ENCODE measurements at places on chromosomes 11 and 22. TPM values are rescaled to one million over a fixed set of nuclear protein-coding genes. Genes with fewer than 3 reads are reported as not detected.
A peak's percentile ranks its signal among the peaks of the same experiment; 100 is the strongest.

Gene RAG2
- total RNA-seq: not detected

Gene GLB1L2
- 5.1 TPM for total RNA-seq

Gene RAG1
- 1.3 TPM for total RNA-seq

Gene PRDM11
- total RNA-seq: 15.1 TPM

Gene INS
- not detected for total RNA-seq

Gene A4GALT
- 19.4 TPM for total RNA-seq

Gene MYEOV
- 1.2 TPM for total RNA-seq

Gene MS4A5
- not detected for total RNA-seq

Gene FRMD8
- 22.6 TPM for total RNA-seq

Gene RBFOX2
- 50.1 TPM for total RNA-seq

Gene JHY
- total RNA-seq: 10.4 TPM

Gene TRIM49
- total RNA-seq: not detected

GRCh38 chr22:49240016-49240380, 587.7 kb downstream of the BRD1 start:
- H3K36me3 ChIP-seq: no peaks in the 10 kb centered on the region
- peaks cover 5% of the 10 kb centered on the region for H3K27me3 ChIP-seq
- H3K4me1 ChIP-seq: no peaks in the 10 kb centered on the region
- DNase-seq: no peak
- no peak overlapping the region for H3K27ac ChIP-seq

DNA sequence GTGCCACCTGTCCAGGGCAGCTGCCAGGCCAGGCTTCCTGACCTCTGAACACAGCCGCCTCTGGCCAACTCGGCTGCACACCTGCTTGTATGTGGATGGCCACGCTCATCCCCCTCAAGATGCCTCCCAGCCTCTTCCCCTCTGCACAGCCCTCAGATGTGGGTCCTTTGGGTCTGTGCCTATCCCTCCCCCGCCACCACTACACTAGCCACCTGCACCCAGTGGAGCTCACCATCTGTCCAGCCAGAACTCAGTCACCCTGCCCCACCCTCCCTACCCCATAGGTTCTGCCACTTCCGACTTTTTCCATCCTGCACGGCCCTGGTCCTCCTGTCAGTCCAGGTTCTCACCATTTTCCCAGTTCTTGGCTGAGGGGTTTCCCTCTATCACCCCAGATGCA, 44.6 kb downstream of the PHF21B start:
- H3K27me3 ChIP-seq: peaks cover 26% of the 10 kb centered on the region
- H3K4me1 ChIP-seq: no peaks in the 10 kb centered on the region
- H3K36me3 ChIP-seq: no peaks in the 10 kb centered on the region
- H3K4me3 ChIP-seq: no peak overlapping the region

GRCh38 chr11:92829121-92829520, 140.3 kb upstream of the MTNR1B start:
- peaks cover 9% of the 10 kb centered on the region for H3K4me1 ChIP-seq
- H3K27me3 ChIP-seq: no peaks in the 10 kb centered on the region
- no peak overlapping the region for H3K27ac ChIP-seq
- no peaks in the 10 kb centered on the region for H3K36me3 ChIP-seq
- no peak for DNase-seq
- no peak overlapping the region for H3K4me3 ChIP-seq

DNA sequence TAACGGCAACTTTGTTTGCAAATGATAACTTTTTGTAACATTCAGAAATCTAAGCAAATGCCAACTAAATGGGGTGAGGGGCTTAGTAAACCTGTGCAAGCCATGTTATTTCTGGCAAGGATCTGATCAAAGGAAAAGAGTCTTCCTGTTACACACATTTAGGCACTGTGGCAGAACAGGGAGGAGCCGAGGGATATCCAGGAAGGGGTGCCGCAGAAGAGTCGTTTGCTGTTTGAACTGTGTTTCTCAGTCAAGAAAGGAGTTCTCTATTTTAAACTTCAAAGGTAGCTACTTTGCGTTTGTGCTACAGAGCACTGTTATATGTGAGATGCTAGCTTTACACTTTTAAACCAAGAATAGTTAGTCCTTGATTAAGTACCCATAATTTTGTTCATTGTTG, 175.5 kb downstream of the ETS1 start:
- H3K27me3 ChIP-seq: no peaks in the 10 kb centered on the region
- H3K27ac ChIP-seq: no peak overlapping the region
- peaks cover 16% of the 10 kb centered on the region for H3K4me1 ChIP-seq
- no peak for DNase-seq

GRCh38 chr22:44574640-44575380, 76.8 kb upstream of the RTL6 start:
- no peak for DNase-seq
- H3K27ac ChIP-seq: no peak overlapping the region
- no peaks in the 10 kb centered on the region for H3K36me3 ChIP-seq
- peaks cover 21% of the 10 kb centered on the region for H3K27me3 ChIP-seq
- H3K4me1 ChIP-seq: no peaks in the 10 kb centered on the region

- peak overlapping the region; percentile 25 for H3K27ac ChIP-seq
- peaks cover 18% of the 10 kb centered on the region for H3K4me1 ChIP-seq
- no peaks in the 10 kb centered on the region for H3K36me3 ChIP-seq
- H3K4me3 ChIP-seq: no peak overlapping the region
- H3K27me3 ChIP-seq: no peaks in the 10 kb centered on the region
Measured at GRCh38 chr11:35099278-35100012, 39.5 kb upstream of the CD44 start.

GRCh38 chr11:10599388-10600175, 31.1 kb upstream of the LYVE1 start:
- no peak for DNase-seq
- H3K27ac ChIP-seq: no peak overlapping the region
- H3K36me3 ChIP-seq: no peaks in the 10 kb centered on the region
- H3K4me1 ChIP-seq: peaks cover 37% of the 10 kb centered on the region
- H3K4me3 ChIP-seq: no peak overlapping the region

DNA sequence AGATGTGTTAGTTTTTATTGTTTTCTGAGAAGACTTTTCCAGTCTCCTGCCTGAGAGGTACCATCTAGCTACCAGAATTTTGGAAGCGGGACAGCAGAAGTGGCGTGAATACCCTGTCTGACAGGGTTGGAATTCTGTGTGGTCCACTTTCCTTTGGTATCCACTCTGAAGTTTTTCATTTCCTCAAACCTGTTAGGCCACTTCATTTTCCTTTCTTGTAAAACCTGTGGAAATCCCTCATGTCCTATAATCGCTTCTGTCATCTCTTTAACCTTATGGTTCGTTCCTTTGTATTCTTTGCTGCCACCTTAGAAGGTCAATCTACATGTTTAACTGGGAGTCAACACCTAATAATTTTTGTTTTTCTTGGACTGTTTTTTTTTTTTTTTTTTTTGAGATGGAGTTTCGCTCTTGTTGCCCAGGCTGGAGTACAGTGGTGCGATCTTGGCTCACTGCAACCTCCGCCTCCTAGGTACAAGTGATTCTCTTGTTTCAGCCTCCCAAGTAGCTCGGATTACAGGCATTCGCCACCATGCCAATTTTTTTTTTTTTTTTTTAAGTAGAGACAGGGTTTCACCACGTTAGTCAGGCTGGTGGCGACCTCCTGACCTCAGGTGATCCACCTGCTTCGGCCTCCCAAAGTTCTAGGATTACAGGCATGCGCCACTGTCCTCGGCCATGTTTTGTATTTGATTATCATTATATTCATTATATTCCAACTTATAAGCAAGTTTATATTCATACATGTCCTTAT, 7.1 kb downstream of the SFI1 start:
- no peak overlapping the region for H3K4me3 ChIP-seq
- H3K27ac ChIP-seq: no peak overlapping the region

DNA sequence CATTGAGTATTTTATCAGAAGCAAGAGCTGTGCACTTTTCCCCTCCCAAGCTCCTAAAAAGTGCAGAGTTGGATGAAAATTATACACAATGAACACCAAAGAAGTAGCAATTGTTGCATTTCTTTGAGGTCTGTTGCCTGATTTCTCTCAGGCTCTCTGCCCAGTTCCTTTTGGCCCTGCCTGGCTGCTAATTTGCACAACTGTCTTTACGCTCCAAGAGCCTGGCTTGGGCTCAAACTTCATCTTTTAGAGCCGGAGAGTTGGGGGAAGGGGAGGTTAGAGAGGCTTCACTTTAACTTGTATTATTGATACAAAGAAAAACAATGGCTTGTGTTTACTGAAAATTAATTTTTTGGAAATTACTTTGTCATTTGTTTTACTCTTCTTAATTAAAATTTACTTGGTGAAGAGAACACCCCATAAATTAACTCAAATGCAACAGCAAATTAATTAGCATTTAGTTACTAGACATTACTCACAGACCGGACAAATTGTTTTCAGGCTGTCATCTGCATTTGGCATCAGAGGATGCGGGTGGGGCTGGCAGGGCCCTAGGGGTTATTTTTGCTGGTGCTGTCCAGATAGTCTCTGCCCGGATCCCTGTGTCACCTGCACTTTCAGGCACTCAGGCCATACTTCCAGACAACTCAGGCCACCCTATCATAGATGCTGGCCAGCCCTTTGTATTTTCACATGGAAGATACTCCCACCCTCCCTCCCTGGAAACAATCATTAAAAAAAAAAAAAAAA, 407.3 kb downstream of the NXPE2 start:
- no peak overlapping the region for H3K27ac ChIP-seq
- H3K4me3 ChIP-seq: no peak overlapping the region
- no peaks in the 10 kb centered on the region for H3K4me1 ChIP-seq
- no peak for DNase-seq

GRCh38 chr11:40030867-40031266, 1428.6 kb downstream of the LRRC4C start:
- H3K4me3 ChIP-seq: no peak overlapping the region
- no peak overlapping the region for H3K27ac ChIP-seq
- H3K27me3 ChIP-seq: no peaks in the 10 kb centered on the region
- no peak for DNase-seq
- no peaks in the 10 kb centered on the region for H3K36me3 ChIP-seq
- H3K4me1 ChIP-seq: no peaks in the 10 kb centered on the region

GRCh38 chr11:21514316-21514715, 678.6 kb upstream of the ANO5 start:
- H3K27ac ChIP-seq: no peak overlapping the region
- H3K27me3 ChIP-seq: no peaks in the 10 kb centered on the region
- no peaks in the 10 kb centered on the region for H3K4me1 ChIP-seq

DNA sequence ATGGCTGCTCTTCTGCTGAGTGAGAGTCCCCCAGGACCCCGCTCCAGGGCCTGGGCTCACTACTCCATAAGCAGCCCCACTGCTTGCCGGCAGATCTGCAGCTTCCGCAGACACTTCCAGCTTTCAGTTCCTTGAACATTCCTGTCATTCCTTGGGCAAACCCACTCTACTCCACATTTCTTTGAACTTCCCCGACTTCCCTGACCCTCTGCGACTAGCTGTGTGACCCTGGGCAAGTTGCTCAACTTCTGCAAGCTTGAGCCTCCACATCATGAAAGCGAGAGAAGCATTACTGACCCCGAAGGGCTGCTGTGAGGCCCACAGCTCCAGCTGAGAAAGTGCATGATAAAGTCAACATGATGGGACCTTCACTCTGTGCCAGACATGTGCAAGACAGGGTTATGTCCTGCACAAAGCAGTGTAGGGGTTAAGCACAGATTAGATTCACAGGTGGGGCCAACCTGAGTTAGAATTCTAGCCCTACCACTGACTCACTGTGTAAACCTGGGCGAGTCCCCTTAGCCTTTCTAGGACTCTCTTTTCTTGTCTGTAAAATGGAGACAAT, 51.8 kb downstream of the THAP12 start:
- DNase-seq: peak; percentile 46
- no peaks in the 10 kb centered on the region for H3K27me3 ChIP-seq
- no peaks in the 10 kb centered on the region for H3K36me3 ChIP-seq
- H3K4me3 ChIP-seq: no peak overlapping the region
- H3K27ac ChIP-seq: no peak overlapping the region
- H3K4me1 ChIP-seq: peaks cover 23% of the 10 kb centered on the region

DNA sequence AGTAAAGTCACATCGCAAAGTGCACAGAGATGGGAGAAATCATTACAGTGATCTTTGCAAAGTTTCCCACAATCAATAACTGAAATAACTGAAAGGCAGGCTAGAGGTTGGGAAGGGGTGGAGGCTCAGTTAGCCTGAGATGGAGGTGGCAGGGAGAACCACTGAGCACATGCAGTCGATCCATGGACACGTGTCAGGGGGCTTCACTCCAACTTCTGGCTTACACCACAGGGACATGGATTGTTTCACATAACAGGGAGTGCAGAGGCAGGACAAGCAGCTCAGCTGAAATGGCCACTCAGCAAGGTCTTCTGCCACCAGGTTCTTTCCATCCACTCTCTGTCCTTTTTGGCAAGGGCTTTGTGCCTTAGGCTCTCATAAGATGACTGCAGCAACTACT, 35.1 kb upstream of the MICAL2 start:
- H3K36me3 ChIP-seq: no peaks in the 10 kb centered on the region
- DNase-seq: no peak
- H3K4me3 ChIP-seq: no peak overlapping the region
- H3K27me3 ChIP-seq: no peaks in the 10 kb centered on the region

DNA sequence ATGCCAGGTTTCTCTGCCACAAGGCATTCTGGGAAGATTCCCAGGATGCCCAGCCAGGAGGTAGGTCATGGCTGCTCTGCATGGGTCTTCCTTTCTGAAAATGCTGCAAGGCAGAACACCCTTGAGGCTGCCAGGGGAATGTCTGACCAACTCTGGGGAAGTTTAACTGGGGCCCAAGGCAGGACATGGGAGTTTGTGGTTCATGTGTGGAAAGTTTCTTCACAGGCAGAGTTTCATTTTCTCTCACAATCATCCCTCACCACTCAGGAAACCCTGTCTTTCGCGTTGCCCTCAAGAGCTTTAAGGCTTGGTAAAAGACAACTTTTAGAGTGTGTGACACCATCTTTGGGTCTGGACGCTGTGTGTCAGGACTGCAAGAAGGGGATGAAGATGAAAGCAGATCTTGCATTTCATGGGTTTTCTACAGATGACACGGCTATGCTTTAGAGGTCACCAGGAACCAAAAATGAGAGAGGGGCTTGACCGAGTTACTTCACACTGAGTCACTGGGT, 133.5 kb downstream of the CD44 start:
- DNase-seq: no peak
- no peak overlapping the region for H3K27ac ChIP-seq
- peaks cover 9% of the 10 kb centered on the region for H3K4me1 ChIP-seq
- H3K36me3 ChIP-seq: no peaks in the 10 kb centered on the region
- no peak overlapping the region for H3K4me3 ChIP-seq

- no peaks in the 10 kb centered on the region for H3K4me1 ChIP-seq
- H3K36me3 ChIP-seq: no peaks in the 10 kb centered on the region
Measured at GRCh38 chr11:1198561-1199240, 24.2 kb upstream of the MUC5B start.

- no peak for DNase-seq
- no peak overlapping the region for H3K4me3 ChIP-seq
- no peaks in the 10 kb centered on the region for H3K27me3 ChIP-seq
- no peaks in the 10 kb centered on the region for H3K4me1 ChIP-seq
Measured at GRCh38 chr11:70557742-70558485, 159.6 kb downstream of the CTTN start.

GRCh38 chr22:48782326-48782725, 1045.3 kb downstream of the BRD1 start:
- no peak for DNase-seq
- H3K4me3 ChIP-seq: no peak overlapping the region
- peaks cover 8% of the 10 kb centered on the region for H3K27me3 ChIP-seq
- H3K4me1 ChIP-seq: no peaks in the 10 kb centered on the region
- H3K36me3 ChIP-seq: no peaks in the 10 kb centered on the region
- H3K27ac ChIP-seq: no peak overlapping the region

Measured in lower lobe of right lung (tissue), 2 donors.